NCI-H226 (cell line): ENCODE measurements at places on chromosomes 6 and 20.

DNA sequence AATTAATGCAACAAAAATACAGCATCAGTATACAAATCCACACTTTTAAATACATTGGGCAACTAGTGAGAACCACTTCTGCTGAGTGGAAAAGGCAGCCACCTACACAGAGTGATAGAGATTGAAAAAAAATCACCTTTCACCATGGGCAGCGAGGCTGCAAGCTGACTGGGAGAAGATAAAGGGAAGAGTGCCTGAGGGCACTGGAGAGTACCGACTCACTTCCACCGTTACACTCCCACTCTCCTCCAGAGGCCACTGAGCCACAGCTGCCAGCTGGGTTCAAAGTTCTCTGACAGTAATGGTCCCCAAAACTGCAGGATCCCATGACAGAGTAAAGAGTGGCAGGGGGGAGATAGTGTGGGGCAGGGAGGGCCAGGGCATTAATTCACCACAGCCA lies 24.1 kb downstream of the PXT1 start:
- DNase-seq, result peak; percentile 74

DNA sequence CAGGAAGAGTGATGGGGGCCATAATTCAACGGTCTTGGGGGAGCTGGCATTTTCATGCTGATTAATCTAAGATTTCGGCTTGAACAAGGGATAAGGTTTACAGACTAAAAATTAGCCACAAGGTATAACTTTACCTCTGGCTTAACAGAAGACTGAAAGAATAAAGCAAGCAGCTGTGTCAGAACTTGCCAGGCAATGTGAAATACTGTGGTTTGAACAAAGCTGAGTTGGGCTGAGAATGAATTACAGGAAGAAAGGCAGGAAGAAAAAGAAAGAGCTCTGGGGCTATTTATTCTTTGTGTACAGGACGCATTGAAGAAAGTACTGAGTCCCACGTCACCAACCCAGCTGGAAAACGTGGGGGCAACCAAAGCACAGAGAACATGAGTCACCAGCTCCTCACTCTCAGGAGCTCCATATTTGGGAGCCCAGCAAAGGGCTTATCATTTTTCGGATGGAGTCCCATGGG lies 121.5 kb upstream of the NEDD9 start:
- no peak for DNase-seq

DNA sequence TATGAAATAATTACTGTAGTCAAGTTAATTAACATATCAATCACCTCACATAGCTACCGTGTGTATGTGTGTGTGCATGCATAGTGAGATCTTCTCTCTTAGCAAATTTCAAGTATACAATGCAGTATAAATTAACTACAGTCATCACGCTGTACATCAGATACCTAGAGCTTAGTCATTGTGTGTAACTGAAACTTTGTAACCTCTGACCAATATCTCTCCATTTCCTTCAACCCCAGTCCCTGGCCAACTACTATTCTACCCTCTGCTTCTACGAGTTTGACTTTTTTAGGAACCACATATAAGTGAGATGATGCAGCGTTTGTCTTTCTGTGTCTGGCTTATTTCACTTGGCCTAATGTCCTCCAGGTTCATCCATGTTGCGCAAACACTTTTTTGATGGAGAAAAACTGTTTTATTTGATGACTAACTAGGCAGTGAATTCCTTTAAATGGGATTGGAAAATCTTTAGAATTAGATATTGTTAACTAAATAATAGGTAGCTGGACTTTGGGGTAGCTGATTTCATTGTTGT lies 459.5 kb downstream of the DHX35 start:
- DNase-seq, result no peak

DNA sequence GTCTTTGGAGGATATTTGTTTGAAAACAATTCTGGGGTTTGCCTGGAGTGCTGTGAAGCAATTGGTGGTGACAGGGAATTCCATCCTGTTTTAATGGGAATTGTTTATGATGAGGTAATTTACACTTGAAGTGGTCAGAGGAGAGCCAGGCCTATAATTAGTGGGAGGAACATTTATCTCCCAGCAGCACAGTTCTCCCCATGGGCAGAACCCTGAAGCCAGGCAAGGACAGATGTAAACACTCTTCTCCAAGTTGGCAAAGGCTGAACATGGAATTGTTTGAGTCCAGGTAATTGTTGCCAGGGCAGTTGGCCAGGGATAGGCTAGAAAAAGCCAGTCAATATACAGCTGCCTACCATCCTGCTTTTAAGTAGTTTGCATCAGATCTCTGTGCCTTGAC lies 789.7 kb downstream of the FRK start:
- DNase-seq, result no peak

DNA sequence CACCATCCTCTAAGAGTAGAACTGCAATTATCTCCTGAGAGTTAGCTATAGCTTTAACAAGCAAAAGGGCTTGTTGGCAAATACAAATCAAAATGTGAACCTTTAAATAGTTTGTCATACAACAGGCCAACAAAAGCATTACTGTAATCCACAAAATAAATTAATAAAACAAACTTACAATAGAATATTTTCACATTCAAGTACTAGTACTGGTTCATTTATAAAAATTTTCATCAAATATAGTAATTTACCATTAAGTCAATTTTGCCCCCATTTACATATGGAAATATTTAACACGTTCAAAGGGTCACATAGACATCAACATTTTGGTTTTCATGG lies 9.4 kb downstream of the RBM39 start:
- no peak for DNase-seq

DNA sequence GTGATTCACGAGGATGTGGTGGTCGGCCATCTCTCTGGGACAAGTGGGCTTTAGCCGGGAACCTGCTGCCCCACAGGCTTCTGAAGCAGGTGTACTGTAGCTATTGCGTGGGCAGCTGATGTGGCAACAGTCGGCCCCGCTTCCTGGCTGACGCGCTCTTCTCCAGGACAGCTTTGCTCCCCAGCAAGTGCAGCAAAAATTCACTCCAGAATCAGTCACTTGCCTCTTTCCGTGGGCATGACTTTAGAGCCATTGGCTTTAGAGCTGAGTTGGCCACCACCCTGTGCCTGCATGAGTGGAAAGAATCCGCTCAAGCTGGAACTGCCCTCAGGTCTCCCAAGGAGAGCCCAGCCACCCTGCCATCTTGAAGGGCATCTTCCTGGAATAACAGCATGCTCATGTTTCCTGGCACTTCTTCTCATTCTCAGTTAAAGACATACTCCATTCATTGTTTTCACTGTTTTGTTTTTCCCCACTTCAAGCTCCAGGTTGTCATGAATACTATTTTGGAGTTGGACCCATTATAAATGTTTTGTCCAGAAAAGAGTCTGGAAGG lies 178.3 kb downstream of the ZDHHC14 start:
- no peak for DNase-seq

- no peak for DNase-seq
These were observed 160.0 kb downstream of the PLCB4 start for GRCh38 chr20:9228774-9229450.

DNA sequence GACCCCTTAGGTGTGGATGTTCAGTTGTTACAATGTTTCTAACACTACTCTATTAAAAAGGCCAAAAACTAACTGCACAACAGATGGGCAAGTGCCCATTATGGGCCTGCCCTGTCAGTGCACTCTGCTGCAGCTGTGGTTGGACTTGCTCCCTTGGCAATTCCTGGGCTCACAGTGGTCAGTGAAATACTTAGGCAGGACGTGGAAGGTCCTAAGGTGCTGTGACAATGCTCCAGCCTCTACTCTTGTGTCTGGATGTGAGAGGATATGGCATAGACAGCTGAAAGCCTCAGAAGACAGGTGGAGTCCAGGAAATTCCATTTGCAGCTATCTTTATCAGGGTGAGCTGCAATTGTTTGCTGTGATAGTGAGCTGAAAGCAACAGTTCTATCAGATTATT lies 136.5 kb upstream of the OLIG3 start:
- DNase-seq, result no peak

DNA sequence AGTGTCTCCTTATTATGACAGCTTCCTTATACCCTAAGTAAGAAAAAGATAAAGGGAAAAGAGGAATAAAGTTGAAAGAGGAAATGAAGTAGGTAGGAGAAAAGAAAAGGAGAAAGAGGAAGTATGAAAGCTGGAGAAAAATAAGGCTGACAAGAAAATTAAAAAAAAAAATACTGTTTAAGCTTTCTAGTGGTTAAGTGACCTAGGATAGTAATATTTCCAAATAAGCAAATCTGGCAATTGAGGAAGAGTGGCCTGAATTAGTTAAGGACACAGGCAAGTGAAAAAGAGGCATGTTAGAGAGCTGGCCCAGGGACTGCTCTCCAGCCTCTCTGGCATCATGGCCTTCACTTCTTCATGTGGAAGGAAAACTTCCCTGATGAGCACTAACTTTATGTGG lies 76.5 kb upstream of the ADGRF1 start:
- no peak for DNase-seq

DNA sequence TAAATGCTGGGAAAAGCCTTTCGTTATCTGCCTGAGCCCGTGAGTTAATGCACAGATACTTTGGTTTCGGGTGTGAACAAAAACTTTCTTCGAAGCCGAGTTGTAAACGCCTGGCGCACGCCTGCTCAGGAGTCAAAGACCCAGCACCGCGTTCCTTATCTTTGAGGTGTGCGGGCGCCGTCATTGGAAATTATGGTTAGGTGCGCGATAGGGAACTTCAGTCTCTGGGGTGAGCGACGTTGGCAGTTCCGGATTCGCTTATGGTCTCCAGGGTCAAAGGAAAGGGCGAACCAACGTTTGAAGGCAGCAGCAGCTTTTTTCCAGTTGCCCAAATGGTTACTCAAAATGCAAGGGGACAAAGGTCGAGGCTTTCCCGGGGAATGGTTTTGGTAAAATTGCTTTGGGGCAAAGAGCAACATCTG lies 853 bp downstream of the SLC22A3 start:
- no peak for DNase-seq

DNA sequence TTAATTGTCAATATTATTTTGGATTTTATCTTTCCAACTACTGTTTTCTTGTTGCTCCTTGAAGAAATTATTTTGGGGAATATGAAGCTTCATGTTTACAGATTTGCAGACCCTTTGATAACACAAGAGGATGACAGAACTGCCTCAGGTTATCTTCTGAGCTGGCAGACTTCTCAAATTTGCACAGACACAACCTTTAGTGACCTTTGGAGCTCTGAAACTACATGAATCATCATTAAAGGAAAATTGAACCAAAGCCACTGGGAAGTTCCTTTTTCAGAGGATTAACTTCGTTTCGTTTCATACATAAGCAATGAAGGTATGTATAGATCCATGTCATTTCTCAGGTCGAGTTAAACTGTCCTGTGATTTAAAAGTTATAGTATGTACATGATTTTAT lies 85.9 kb downstream of the FBXO5 start:
- DNase-seq, result no peak

DNA sequence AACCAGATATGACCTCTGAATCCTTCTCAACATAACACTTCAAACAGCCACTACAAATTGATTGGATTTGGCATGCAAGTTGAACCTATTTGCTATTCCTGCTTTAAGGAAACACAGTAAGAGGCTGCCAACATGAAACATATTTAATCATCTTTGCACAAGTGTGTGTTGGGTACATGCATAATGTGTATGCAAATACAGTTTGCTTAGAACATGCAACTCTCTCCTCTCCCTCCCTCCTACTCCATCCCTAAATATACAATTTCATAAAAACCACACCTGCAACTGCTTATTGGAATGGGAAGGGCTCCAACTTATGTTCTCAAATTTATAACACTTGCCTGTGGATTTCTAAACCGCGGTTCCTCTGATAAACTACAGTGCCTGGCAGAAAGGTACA lies 71.5 kb downstream of the CD83 start:
- DNase-seq, result no peak

GRCh38 chr20:41818991-41819390 lies 200.8 kb upstream of the CHD6 start:
- DNase-seq, result no peak

DNA sequence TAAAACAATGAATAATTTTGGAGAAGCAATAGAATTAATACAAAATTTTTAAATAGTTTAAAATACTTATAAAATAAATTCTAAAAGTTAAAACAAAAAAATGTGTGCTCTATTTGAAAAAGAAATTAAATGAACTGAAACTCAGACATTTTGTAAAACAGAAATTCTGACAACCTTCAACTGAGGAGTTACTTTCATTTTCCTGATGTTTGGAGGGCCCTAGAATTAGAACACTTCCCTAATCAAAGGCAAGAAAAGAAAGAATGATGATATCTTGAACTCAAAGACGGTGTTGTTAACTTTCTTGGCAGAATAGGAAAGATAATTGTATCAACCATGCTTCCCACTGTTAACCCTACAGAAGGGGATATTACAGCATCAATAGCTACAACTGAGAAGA lies 27.9 kb downstream of the SNX14 start:
- no peak for DNase-seq

DNA sequence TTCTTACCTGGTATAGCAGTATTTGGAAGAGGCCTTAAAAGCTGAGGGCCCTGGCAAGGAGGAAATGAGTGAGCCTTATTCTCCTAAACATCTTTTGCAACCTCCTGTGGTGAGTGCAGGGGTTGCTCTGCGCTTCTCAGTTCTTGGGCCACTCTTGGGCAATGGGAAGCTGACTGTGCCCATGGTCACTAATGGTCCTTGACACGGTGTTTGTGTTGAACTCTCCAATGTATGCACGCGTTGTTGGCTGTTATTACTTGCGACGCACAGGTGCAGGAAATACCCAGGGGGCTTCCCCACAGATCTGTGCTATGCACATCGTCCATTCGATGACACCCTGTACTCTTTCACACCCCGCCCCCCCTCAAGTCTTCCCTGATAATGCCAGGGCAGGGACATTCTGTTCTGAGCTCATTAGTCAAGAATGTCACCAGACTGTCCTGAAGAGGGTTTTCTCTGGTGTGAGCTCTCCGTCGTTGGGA lies 79.7 kb downstream of the EDN1 start:
- DNase-seq, result no peak
